ENCODE measurements at places on chromosomes 2 and 18.

- no peak for DNase-seq
Observed at GRCh38 chr2:19775838-19776237, 125.9 kb downstream of the TTC32 start.

DNA sequence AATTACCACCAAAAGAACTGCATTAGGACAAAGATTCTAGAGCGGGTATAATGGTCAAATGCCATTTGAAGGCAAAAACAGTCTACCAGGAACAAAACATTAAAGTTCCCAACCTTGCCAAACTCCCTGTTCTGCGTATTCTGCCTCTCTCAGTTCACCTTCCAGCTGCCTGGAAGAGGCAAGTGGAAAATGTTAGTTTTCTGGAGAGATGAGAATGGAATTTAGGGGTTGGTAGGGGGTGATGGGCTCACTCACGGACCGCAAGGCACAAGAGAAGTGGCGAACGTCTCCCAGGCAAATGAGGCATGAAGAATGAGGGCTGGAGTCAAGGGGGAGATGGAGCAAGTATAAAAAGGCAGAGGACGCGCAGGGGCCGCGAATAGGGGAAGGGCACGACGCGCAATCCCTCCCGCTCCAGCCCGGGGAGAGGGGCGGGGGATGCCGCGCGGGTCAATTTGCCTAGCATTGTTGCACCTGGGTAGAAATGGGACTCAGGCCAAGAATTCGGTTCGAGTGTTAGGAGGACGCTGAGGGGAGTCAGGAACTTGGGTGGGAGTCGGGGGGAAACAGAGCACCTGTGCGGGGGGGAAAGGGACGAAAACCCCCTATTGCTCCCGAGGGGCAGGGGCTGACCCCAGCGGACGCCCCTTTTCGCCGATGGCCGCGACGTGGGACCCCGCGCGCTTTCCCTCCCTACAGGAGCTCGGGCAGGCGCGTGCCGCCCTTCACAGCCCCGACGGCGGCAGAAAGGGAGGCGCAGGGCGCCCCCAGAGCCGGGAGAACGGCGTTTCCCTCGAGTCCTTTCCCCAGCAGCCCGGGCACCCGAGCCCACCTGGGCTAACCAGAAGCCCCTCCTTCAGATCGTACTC is 573 bp downstream of the PAIP2B start:
- peak; percentile 11 for DNase-seq

DNA sequence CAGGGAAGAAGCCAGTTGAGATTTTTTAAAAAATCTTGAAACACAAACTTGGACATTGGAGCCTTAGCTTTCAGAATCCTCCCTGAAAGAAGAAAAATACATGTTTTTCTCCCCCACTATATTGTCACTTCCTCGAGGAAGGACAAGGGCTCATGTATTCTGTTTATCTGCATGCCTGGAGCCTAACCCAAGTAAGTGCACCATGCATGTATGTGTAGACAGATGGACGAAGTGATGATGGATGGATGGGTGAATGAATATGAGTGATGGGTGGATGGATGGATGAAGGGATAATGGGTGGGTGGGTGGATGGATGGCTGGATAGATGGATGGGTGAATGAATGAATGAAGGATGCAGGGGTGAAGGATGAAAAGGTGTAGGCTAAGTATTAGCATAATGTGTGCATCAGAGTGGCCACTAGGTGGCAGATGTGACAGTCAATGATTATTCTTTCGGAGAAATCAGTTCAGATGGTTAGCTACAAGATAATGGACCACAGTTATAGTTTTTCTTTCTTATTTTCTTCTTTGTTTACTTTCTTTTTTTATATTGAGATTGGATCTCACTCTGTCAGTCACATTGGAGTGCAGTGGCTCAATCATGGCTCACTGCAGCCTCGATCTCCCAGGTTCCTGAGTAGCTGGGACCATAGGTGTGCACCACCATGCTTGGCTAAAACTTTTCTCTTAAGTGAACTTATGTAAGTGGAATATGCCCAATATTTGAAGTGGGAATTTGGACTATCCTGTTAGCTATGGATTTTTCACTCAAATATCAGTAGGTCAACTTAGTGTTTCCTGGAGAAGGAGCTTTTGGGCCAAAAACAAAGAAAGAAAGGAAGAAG is 18.5 kb upstream of the CCDC93 start:
- no peak for DNase-seq

- no peak for DNase-seq
Observed at GRCh38 chr2:104923665-104924064, 69.8 kb downstream of the POU3F3 start.

DNA sequence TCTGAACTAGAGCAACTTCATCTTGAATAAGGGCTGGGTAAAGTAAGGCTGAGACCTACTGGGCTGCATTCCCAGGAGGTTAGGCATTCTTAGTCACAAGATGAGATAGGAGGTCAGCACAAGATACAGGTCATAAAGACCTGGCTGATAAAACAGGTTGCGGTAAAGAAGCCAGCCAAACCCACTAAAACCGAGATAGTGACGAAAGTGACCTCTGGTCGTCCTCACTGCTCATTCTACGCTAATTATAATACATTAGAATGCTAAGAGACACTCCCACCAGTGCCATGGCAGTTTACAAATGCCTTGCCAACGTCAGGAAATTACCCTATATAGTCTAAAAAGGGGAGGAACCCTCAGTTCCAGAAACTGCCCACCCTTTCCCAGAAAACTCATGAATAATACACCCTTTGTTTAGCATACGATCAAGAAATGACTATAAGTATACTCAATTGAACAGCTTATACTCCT is 109.1 kb downstream of the FIGN start:
- no peak for DNase-seq

DNA sequence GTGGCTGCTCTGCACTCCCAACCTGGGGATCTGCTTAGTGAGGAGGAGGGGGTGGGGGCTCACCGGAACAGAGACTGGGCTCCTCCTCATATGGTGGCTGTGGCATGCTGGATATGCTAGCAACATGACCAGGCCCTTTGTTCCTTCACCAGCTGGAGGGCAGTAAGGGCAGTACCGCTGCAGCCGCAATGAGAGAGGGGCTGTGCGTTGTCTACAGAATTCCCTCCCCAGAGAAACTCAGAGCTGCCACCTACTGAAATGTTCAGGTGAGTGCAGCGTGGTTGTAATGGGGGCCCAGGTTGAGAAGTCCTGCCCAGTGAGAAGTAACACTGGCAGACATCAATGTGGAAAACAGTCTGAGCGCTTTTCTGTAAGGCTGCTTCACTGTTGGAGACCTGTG is 1211.9 kb upstream of the NXPH2 start:
- DNase-seq, result no peak

GRCh38 chr2:180695586-180696401 is 284.6 kb upstream of the UBE2E3 start:
- DNase-seq, result no peak

GRCh38 chr2:126797622-126798275 is 100.9 kb upstream of the TEX51 start:
- no peak for DNase-seq

DNA sequence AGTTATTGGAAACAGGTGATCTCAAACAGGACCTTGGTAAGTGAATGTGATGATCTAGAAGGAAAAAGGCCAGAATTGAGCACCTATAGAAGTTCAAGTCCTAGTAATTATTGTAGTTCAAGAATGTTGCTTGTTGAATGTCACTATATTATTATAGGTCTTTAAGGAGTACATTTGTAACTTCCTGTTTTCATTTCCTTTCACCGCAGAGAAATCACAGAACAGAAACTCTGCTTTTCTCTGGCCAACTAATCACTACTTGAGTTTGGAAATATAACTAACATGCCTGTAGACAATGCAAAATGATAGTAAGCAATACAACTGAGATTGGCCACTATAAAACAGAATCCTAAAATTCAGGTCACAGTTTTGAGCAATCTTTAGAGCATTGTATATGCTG is 61.8 kb upstream of the EFEMP1 start:
- DNase-seq, result no peak

GRCh38 chr18:38923126-38923525 is 1357.5 kb upstream of the CELF4 start:
- DNase-seq, result no peak

DNA sequence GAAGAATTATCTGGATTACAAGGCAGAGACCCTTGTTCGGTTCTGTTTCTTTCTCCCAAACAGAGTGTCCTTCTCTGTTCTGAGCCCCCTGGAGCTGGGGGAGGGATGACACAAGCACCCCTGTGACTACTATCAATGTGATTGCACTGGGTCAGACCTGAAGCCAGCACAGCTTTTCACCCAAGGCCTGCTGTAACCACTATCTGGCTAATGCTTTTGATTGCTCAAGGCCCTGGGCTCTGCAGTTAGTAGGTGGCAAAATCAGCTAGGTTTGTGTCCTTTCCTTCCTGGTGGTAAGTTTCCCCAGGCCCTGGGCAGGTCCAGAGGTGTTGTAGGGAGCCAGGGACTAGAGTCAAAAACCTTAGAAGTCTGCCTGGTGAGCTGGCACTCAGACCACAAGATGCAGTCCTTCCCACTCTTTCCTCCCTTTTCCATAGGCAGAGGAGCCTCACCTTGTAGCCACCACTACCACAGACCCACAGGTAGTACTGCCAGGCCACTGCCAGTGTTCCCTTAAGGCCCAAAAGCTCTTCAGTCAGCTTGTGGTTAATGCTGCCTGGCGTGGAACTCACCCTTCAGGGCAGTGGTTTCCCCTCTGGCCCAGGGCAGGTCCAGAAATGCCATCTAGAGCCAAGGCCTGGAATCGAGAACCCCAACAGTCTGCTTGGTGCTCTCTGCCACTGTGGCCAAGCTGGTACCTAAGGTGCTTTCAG is 83.0 kb downstream of the FAM117B start:
- no peak for DNase-seq

- DNase-seq, result no peak
Observed at GRCh38 chr18:62081248-62081647, 105.6 kb downstream of the PIGN start.

DNA sequence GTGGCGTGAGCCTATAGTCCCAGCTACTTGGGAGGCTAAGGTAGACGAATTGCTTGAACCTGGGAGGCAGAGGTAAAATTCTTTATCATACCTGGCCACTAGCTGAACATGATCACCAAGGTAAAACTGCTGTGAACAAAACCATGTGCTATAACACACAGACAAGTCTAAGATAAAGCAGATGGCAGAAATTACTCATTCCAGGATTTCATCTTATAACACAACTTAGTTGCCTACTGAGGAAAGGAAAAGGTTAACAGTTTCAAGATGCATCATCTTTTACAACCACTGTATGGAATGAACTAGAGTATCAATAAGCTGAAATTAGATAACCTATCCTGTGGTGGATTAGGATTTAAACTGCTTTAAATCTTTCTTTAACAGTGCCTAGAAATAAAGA is 8.3 kb downstream of the ARL5A start:
- DNase-seq, result no peak

GRCh38 chr18:78126106-78126505 is 853.5 kb upstream of the SALL3 start:
- no peak for DNase-seq

- DNase-seq, result no peak
Observed at GRCh38 chr2:68463287-68463877, 3.7 kb downstream of the FBXO48 start.

DNA sequence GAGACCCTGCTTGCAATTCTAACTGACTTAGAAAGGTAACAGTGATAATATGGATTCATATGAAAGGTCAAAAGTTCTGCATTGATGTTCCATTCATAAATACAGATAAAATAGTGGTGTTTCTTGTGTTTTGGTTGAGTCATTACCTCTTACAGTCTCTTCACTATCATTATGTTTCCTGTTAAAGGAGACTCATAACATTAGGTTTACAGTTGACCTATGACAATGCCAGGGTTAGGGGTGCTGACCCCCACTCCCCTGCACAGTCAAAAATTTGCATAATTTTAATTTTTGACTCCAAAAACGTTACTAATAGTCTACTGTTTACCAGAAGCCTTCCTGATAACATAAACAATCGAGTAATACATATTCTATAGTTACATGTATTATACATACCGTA is 75.4 kb downstream of the VRK2 start:
- no peak for DNase-seq

GRCh38 chr2:102872388-102872787 is 110.6 kb downstream of the TMEM182 start:
- DNase-seq, result no peak

- DNase-seq, result no peak
Observed at GRCh38 chr2:12452185-12452584, 264.6 kb upstream of the TRIB2 start.

DNA sequence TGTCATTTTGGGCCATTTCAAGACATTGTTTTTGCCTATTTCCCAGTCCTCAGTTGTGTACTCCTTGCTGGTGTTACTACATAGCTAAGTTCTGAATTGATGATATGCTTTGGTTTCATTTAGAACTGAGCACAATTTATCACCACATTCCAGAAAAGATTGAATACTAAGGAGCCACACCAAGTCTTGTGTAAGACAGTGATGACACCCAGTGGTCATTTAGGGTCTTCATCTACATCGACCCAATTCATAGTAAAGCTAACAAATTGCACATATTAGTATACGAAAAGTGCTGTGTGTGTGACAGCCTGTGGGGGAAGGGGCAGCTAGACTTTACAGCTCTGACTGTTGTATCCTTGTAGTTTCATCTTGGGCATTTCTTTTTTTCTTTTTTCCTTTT is 10.9 kb upstream of the DLX2 start:
- no peak for DNase-seq

GRCh38 chr18:54671291-54671881 is 80.3 kb downstream of the DYNAP start:
- no peak for DNase-seq

- no peak for DNase-seq
Observed at GRCh38 chr18:36086186-36086585, 18.8 kb upstream of the RPRD1A start.

DNA sequence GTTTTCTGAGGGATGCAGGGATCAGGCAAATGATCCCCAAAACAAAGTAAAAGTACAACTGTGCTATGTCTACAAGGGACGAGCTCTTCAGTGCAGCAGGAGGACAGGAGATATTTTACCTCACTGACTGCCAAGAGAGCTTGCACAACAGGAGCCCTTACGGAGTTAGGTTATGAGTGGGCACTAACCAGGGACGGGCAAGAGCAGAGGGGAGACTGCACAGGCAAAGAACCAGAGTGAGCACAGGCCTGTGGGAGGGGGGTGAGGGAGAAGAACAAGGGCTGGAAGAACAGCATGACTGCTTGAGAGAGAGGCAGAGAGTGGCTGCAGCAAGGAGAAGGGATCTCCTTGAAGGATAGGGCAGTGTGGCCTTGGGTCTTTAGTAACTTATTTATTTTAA is 101.1 kb upstream of the PID1 start:
- no peak for DNase-seq

DNA sequence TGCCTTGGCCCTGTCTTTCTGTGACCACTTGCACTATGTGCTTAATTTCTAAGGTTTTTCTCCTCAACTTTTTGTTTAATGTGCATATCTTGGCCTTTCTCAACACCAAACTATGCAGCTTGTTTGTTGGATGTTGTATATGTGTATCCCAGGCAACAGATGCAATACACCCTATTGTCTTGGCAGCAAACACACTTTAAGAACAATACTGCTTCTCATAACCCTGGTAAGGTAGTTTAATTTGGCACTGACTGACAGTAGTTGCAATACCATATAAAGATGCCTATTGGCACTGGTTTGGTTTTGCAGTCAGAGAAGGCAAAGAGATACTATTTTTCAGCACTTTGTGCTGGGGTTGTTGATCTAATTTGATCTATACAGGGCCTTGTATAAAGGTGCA is 360.7 kb upstream of the CWC22 start:
- no peak for DNase-seq

- peak; percentile 40 for DNase-seq
Observed at GRCh38 chr2:172427990-172428831, 825 bp downstream of the ITGA6 start.
